ENCODE measurements at places on chromosomes 1 and 21.

- DNase-seq: peak; percentile 7
These were observed at the start of gene APP for GRCh38 chr21:26170471-26171257. TSS of gene APP (minus strand) at chr21:26170770. CDS start at chr21:26170620, 150 bp downstream.

DNA sequence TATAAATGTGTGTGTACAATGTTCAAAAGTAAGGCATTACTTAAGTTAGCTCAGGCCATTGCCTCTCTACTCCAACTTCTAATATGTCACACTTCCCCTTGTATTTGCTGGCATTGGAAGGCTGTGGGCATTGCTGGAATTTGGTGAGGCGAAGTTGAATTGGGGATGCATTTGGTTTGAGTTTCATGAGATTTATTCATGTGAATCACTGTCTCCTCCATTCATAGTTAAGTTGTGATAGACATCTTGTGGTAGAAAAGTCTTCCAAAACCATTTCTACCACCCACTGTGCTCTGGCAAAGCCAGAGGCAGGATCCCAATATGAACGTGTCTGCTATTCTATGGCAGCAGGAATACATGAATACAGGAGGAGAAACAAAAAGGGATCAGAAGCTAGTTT, 397.8 kb upstream of the USP24 start:
- DNase-seq: no peak

GRCh38 chr1:19433719-19433998, 51.7 kb downstream of the CAPZB start:
- no peak for DNase-seq

DNA sequence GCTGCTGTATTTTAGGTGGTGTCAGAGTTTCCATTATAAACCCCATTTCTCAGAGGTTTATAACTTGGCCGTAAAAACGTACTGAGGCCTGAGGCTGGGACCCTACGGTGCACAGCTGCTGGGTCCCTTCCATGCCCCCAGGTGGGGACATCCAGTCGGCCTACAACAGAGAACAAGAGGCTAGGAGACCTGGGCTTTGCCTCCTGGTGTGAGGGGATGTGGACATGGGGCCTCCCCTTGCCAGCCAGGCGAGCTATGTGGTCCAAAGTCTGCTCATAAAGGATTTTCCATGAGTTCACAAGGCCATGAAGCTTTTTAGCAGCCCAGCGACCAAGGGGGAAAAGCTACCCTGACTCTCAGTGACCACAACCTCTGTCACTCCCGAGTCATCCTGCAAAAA, 261.5 kb upstream of the VAMP3 start:
- DNase-seq: no peak

- DNase-seq: no peak
These were observed 28.3 kb upstream of the VPS13D start for GRCh38 chr1:12201352-12202189.

DNA sequence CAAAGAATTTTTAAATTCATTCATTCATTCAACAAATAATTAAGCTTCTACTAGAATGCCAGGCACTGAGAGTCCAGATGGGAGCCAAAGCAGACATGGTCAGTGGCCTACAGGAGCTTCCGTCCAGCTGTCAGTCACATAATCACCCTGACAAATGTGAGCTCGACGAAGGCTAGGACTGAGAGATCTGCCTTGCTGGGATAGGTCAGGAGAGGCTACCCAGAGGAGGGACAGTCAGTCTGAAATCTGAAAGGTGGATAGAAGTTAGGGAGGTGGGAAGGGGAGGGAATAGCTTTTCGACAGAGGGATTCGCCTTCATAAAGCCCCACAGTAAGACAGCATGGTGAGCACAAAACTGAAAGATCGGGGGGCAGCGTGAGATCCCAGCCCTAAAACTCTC, 8.3 kb downstream of the EPHX1 start:
- no peak for DNase-seq

GRCh38 chr1:59237900-59238299, 59.0 kb upstream of the FGGY start:
- no peak for DNase-seq

- DNase-seq: no peak
These were observed 91.8 kb upstream of the SERBP1 start for GRCh38 chr1:67522001-67522441.

- no peak for DNase-seq
These were observed 307.4 kb downstream of the DISC1 start for GRCh38 chr1:231933711-231934626.

- DNase-seq: peak; percentile 62
These were observed at the start of gene FBXO42 for GRCh38 chr1:16351994-16352841. TSS of gene FBXO42 (minus strand) at chr1:16352480. CDS start at chr1:16315418, 37,062 bp downstream.

- no peak for DNase-seq
These were observed 14.2 kb downstream of the MT1HL1 start for GRCh38 chr1:236990052-236990445.

DNA sequence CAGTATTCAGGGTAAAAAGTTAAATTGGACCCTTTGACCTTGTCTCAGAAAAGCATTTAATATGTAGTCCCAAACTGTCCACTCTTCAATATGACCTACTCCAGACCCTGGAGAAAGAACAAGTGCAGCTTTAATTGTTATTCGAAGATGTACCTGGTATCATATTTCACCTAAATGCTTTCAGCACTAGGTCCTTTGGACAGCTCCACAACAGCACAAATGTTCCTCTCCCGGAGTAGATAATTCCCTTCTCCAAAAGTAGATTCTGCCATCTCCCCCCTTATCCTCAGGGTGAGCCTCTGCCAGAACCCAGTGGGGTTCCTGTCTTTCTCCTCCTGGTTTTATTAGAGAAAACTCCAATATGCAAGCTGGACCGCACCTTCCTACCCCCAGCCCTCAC, 104.5 kb upstream of the AJAP1 start:
- no peak for DNase-seq

DNA sequence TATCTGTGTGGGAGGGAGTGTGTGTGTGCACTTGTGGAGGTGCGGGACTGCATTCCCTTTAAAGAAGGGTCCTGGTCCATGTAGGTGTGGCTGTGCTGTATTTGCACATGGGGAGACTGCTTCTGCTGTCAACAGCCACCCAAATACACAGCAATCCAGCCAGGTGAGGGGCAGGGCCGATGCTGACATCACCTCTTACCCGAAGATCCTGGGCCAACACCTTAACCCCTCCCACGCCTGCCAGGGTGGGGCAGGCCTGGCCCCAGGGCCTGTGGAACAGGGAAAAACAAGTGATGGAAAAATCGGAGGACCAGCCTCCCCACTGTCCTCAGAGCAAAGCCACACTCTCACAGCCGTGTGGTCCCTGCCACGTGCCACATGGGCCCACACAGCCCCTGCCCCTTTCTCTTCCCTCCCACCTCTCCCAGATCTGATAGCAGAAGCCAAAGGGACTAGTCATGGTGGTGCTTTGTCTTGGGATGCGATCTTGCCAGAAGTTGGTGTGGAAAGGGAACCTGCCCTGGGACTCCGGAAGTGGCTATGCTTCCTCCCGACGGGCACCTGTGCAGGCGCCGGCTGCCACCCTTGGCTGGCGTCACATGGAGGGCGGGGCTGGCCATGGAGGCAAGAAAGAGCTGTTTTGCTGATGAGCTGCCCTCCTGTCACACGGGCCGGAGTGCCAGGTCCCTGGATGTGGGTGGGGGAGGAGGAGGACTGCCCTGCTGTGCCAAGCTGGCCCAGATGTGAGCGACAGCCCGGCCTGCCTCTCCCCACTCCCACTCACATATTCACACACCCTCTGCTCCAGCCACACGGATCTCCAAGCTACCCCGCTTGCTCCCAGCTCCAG, 7.8 kb upstream of the CASZ1 start:
- DNase-seq: no peak

DNA sequence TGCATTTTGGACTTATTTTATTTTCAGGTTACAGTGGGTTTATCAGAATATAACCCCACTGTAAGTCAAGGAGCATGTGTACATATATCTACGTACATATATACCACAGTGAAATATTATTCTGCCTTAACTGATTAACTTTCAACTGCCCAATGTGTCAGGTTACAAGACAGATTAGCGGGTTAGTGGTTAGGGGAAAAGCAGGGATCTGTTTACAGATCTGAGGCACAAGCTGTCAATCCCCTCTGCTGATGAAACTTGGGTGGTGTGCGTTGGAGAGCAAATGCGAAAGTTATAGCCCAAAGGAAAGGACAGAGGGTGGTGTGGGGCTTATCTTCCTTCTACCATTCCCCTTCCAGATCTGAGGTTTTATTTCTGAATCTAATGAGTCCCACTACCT, 238.2 kb upstream of the KCNK2 start:
- no peak for DNase-seq

GRCh38 chr1:78527706-78528105, 36.9 kb downstream of the PTGFR start:
- DNase-seq: no peak

- DNase-seq: no peak
These were observed 272.1 kb downstream of the FAM72C start for GRCh38 chr1:143699731-143700130.

DNA sequence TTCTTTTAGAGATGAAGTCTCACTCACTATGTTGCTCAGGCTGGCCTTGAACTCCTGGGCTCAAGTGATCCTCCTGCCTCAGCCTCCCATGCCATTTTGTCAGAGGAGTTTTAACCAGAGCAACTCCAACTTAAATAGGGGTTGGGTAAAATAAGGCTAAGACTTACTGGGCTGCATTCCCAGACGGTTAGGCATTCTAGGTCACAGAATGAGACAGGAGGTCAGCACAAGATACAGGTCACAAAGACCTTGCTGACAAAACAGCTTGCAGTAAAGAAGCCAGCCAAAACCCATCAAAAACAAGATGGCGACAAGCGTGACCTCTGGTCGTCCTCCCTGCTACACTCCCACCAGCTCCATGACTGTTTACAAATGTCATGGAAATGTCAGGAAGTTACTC, 5.7 kb upstream of the DNAH14 start:
- no peak for DNase-seq

- no peak for DNase-seq
These were observed 7.9 kb upstream of the MRPS15 start for GRCh38 chr1:36471830-36472641.

DNA sequence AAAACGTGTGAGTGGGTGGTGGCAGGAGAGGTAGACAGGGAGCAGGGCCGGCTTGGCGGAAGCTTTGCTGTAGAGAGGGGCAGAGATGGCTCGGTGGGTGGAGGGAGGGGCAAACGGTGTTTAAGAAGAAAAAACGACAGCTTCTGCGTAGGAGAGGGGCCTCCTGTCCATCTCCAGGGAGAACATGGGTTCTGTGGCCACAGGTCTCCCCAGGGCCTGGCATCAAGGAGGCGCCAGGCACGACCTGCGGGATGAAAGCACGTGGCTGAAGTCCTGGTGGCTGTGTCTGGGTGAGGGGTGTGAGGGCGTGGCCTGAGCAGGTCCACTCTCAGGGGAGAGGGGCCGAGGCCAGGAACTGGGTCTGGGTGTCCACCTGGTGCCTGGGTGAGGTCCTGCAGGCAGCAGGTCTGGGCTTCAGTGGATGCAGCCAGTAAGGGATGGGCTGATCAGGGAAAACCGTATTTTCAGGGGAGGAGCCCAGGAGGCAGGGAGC, 940 bp upstream of the PRKCZ start:
- no peak for DNase-seq

DNA sequence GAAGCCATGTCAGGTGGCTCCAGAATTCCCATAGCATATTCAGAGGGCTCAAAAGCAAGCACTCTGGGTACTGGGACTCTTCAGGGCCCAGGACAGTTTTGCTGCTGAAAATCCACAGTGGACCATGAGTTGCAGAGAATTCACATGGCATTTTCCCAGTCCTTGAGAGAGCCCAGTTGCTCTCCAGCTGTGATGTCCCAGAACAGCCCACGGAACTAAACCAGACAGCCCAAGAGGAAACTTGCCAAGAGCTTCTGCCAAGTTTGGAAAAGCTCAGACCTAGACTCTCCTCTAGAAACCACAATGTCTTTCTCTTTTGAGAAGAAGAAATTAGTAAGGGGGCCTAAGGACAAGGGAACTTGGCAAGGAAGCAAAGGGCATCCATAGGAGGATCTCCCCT, 69.4 kb downstream of the RGS2 start:
- DNase-seq: no peak

GRCh38 chr1:92168657-92169056, 49.1 kb upstream of the C1orf146 start:
- no peak for DNase-seq

DNA sequence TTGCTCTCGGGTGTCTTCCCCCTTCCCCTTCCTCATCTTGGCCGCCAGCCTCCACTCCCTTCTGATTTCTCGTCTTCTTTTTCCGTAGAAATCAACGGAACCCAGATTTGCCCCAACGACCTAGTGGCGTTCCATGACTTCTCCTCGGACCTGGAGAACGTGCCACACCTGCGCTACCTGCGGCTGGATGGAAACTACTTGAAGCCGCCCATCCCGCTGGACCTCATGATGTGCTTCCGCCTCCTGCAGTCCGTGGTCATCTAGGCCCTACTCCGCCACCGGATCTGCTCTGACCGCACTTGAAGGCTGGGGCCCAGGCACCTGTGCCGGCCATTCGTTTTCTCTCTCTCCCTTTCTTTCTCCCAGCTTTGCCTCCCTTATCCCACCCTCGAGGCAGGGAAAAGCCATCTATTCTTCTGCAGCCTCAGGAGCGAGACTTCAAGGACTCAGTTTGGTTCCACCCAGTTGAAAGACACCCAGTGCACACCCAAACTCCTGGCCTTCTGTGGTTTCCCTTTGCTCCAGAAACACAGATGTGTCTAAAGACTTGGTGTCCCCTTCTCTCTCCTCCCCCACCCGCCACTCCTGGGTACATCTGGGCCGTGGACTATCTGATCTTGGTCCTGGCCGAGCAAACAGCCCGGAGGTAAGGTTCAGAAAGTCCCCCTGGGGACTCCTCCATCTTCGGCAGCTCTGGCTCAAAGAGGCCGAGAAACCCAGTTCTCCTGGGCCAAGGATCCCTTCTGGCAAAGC, 7.2 kb upstream of the OPTC start:
- no peak for DNase-seq

- DNase-seq: no peak
These were observed 120.1 kb downstream of the PRDM2 start for GRCh38 chr1:13820055-13820454.

DNA sequence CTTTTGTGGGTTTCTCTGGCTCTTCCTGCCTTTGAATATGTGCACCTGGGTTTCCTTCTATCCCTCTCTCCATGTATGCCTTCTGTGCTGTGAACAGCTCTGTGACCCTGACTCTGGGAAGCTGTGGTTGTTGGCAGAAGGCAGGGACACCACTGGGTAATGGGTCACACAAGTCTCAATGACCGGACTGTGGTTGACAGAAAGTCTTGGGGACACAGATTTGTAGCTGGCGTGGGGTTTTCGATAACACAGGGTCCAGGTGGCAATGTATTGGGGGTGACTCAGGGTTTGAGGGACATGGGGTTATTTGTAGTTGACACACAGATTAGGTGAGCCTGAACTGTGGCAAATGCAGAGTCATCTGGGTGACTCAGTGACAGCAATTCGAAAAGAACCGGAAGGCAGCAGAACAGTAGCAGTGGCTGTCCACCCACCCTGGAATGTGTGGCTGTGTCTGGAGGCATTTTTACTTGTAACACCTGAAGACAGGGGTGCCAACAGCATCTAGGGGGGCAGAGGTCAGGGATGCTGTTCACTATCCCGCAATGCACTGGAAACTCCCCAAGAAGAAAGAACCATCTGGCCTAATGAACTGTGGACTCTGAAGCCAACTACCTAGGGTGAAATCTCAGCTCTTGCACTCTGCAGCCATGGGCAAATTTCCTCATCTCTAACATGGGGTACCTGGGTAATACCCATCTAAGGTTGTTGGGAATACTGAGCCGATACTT, 13.0 kb upstream of the SLC6A9 start:
- no peak for DNase-seq

- DNase-seq: no peak
These were observed 18.8 kb downstream of the KIF26B start for GRCh38 chr1:245173446-245174211.

GRCh38 chr1:41449326-41449921, 35.1 kb downstream of the EDN2 start:
- DNase-seq: no peak

Data from esophagus squamous epithelium (tissue), 5 donors.